Calu3 (cell line): ENCODE measurements at places on chromosomes 6 and 20. TPM values are rescaled to one million over a fixed set of nuclear protein-coding genes. Genes with fewer than 3 reads are reported as not detected.

- H3K27ac ChIP-seq: no peak overlapping the region
- no peak for DNase-seq
- H3K36me3 ChIP-seq: peaks cover 23% of the 10 kb centered on the region
- H3K4me3 ChIP-seq: no peak overlapping the region
- peaks cover 50% of the 10 kb centered on the region for H3K4me1 ChIP-seq
These were observed 17.5 kb downstream of the RREB1 start for GRCh38 chr6:7125290-7125689.

DNA sequence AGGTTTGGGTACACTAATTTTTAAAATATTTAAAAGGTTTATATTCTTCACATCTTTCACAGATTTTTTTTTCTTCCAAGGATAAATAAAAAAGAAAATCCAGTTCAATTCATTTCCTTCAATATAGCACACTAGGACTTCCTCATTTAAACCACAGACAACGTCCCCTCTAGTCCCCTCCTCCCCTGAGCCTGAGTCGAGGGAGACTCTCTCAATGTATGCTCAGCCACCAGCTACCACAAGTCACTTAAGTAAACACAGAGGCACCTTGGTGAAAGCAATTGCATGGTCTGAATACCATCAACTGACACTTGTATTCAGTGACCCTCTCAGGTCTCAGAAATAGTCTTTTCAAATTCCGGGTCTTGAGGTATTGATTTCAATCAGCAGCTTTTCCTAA lies 88.6 kb downstream of the SIM1 start:
- DNase-seq: no peak
- no peak overlapping the region for H3K27ac ChIP-seq
- no peaks in the 10 kb centered on the region for H3K4me1 ChIP-seq
- H3K27me3 ChIP-seq: no peaks in the 10 kb centered on the region
- no peaks in the 10 kb centered on the region for H3K36me3 ChIP-seq

DNA sequence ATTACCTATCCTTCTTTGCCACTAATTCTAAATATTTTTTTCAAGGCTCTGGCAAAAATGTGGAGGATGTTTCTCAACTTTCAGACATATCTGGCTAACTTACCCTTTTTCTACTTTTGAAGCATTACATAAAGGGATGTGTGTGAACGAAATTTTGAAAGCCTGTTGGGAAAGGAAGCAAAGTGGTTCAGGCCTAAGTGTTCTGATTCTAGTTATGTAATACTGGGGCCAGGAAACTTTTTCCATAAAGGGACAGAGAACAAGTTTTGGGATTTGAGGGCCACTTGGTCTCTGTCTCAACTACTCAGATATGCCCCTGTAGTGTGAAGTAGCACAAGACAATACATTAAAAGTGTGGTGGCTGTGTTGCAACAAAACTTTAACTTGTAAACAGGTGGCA lies 721.8 kb downstream of the PHF3 start:
- H3K4me1 ChIP-seq: no peaks in the 10 kb centered on the region
- no peak for DNase-seq
- H3K36me3 ChIP-seq: no peaks in the 10 kb centered on the region
- no peak overlapping the region for H3K27ac ChIP-seq
- no peak overlapping the region for H3K4me3 ChIP-seq

GRCh38 chr6:139500977-139501376 lies 126.5 kb upstream of the CITED2 start:
- H3K4me3 ChIP-seq: no peak overlapping the region
- H3K27ac ChIP-seq: no peak overlapping the region
- no peaks in the 10 kb centered on the region for H3K4me1 ChIP-seq
- DNase-seq: no peak
- no peaks in the 10 kb centered on the region for H3K36me3 ChIP-seq

DNA sequence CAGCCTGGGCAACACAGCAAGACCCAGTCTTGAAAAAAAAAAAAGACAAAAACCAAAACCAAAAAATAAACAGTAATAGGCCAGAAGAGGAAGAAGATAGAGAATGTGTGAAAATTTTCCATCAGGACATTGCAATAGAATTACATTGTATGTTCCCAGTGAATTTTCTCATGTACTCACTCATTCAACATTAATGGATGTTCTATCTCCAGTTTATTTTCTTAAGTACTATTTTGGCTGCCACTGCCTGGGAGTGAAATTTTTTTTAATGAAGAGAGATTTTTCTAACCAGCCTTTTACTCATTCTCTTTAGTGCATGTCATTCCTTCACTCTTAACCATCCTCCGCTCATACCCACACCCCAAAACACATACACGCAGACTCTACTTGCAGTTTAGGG lies 282.8 kb downstream of the ALDH8A1 start:
- DNase-seq: no peak
- no peaks in the 10 kb centered on the region for H3K27me3 ChIP-seq
- H3K4me3 ChIP-seq: no peak overlapping the region
- no peak overlapping the region for H3K27ac ChIP-seq

DNA sequence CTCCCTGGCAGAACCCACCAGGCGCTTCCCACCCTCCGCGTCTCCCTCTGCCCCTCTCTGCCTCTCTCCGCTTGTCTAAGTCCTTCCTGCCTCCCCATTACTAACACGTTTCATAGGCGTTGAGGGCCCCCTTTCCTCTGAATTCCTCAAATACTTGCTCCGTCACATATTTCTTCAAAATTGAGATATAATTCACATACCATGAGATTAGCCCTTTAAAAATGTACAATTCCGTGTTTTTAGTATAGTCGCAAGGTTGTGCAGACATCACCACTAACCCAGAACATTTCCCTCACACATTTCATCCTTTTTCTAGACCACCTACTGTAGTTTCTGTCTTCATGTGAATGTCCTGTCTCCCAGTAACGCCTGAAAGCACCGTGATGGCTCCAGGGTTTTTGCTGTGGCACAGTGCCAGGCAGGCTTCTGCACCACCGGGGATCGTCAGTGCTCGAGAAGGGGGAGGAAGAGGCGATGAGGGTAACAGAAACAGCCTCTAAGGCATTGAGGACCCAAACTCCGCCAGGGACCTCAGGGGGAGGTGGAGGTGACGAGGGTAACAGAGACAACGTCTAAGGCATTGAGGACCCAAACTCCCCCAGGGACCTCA lies 141.9 kb upstream of the SNX9 start:
- H3K27me3 ChIP-seq: no peaks in the 10 kb centered on the region
- no peaks in the 10 kb centered on the region for H3K36me3 ChIP-seq
- H3K4me3 ChIP-seq: no peak overlapping the region

GRCh38 chr20:61300709-61301108 lies 48.6 kb downstream of the CDH4 start:
- no peak for DNase-seq
- H3K4me1 ChIP-seq: no peaks in the 10 kb centered on the region
- H3K27me3 ChIP-seq: peaks cover 18% of the 10 kb centered on the region
- H3K4me3 ChIP-seq: no peak overlapping the region
- no peak overlapping the region for H3K27ac ChIP-seq
- no peaks in the 10 kb centered on the region for H3K36me3 ChIP-seq

DNA sequence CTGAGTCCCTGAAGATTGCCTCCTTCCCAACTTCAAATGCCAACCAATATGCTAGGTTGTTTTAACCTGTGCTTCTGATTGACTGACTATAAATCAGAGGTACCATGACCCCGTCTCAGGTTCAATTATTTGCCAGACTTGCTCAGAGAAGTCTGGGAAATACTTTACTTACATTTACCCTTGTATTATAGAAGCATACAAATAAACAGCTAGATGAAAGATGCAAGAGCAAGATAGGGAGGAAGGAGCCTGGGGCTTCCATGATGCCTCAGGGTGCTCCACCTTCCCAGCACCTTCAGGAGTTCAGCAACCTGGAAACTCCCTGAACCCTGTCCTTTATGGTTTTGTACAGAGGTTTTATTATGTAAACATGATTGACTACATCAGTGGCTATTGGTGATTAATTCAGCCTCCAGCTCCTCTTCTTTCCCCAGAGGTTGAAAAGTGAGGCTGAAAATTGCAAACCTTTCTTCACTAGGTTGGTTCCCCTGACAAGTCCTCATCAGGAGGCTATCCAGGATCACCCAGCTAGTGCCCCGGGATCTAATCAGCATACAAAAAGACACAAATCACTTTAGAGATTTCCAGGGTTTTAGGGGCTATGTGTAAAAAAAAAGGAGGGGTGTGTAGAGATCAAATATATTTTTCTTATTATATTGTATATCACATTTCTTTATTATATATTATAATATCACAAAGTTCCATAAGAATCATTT lies 547.7 kb downstream of the EPM2A start:
- DNase-seq: no peak
- no peaks in the 10 kb centered on the region for H3K4me1 ChIP-seq
- no peak overlapping the region for H3K4me3 ChIP-seq
- H3K27me3 ChIP-seq: no peaks in the 10 kb centered on the region
- H3K27ac ChIP-seq: no peak overlapping the region

DNA sequence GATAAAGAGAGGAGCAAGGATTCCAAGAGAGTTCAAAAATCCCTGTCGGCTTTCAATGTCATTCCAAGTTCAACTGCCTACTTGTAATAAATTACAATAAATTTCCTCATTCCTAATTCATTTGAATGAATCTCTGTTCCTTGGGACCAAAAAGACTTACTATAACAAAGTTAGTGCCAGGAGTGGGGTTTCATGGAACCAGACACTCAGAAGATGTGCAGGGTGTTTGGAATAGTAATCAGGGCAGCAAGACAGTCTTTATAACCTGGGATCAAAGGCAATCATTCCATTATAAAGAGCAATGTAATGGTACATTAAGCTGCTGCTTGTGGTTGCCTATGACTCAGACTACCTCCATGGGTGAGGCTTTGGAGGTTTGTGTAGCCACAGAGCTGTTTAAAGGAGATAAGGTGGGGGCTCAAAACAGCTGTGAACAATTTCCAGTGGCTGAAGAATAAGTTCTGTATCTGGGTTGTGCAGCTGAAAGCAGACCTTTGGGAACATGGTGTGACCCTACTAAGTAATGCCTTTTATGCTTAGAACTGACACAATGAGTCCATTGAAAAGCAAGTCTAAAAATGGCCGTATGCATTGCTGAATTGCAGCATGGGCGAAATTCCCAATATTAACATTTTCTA lies 159.9 kb downstream of the LINC00237 start:
- no peaks in the 10 kb centered on the region for H3K36me3 ChIP-seq
- H3K27me3 ChIP-seq: no peaks in the 10 kb centered on the region
- H3K27ac ChIP-seq: no peak overlapping the region
- H3K4me3 ChIP-seq: no peak overlapping the region

GRCh38 chr20:23029324-23029723 lies 5.8 kb upstream of the SSTR4 start:
- H3K36me3 ChIP-seq: no peaks in the 10 kb centered on the region
- no peak overlapping the region for H3K4me3 ChIP-seq
- H3K27ac ChIP-seq: no peak overlapping the region
- no peak for DNase-seq
- peaks cover 9% of the 10 kb centered on the region for H3K27me3 ChIP-seq
- H3K4me1 ChIP-seq: no peaks in the 10 kb centered on the region

DNA sequence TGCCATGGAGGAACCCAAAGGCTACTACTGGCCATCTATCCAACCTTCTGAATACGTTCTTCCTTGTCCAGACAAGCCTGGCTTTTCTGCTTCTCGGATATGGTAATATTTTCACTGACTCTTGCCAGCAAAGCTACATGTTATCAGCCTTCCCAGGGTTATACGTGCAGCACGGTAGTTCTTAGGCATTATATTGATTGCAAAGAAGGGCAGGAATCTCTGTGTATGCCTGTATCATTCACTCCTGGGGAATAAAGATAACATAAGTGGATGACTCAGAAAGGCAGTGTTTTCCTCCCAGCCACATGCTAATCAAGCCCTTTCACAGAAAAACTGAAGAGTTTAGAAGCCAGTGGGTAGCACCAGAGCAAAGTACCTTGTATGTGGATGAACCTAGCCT lies 98.7 kb downstream of the ADGRG6 start:
- peaks cover 17% of the 10 kb centered on the region for H3K4me1 ChIP-seq
- H3K27me3 ChIP-seq: no peaks in the 10 kb centered on the region
- peak overlapping the region; percentile 67 for H3K27ac ChIP-seq
- DNase-seq: no peak
- peaks cover 16% of the 10 kb centered on the region for H3K36me3 ChIP-seq

DNA sequence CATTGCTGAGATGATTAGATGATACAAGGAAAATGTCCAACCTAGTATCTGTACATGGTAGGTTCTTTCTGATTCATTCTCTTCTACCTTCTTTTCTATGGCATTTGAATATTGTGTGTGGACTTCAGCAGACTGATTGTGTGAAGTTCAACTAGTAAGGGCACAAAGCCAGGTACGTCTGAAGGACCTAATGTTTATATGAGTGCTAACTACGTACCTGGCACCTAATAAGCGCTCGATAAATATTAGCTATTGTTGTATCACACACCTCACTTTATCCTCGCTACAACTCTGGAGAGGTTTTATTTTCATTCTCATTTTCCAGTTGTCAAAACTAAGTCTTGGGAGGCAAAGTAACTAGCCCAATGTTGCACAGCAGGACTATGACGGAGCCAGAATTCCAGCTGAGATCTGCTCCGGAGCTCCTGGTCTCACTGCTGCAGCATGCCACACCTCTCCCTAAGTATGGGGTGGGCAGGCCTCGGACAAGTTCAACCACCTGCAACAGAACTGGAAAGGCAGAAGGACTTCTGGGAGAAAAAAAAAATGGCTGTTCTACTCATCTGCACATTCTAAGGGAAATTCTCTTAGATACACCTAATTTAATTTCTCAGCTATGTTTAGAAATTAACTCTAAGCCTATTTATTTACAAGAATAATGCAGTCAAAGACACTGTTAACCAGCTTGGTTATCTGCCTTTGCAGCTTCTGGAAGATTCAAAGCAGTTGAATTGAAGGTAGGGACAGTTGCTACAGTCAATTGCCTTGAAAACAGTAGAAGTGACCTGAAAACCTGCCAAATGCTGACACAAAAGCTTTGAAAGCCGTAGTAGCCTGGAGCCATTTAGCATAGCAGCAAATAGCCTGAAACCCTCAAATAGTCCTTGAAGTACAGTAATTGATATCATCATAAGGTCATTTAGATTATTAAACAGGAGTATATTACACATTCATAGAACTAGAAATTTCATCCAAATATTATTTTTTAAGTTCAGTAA lies 165.0 kb downstream of the PDE7B start:
- DNase-seq: no peak
- H3K36me3 ChIP-seq: no peaks in the 10 kb centered on the region
- H3K27me3 ChIP-seq: no peaks in the 10 kb centered on the region
- no peak overlapping the region for H3K27ac ChIP-seq

- H3K36me3 ChIP-seq: no peaks in the 10 kb centered on the region
- no peaks in the 10 kb centered on the region for H3K4me1 ChIP-seq
- no peak for DNase-seq
- no peak overlapping the region for H3K4me3 ChIP-seq
- H3K27me3 ChIP-seq: no peaks in the 10 kb centered on the region
These were observed 103.1 kb upstream of the ID4 start for GRCh38 chr6:19734061-19734460.

GRCh38 chr20:5845681-5846615 lies 95.7 kb downstream of the SHLD1 start:
- H3K4me1 ChIP-seq: peaks cover 8% of the 10 kb centered on the region
- H3K36me3 ChIP-seq: no peaks in the 10 kb centered on the region
- no peak overlapping the region for H3K27ac ChIP-seq
- no peak for DNase-seq
- no peaks in the 10 kb centered on the region for H3K27me3 ChIP-seq
- H3K4me3 ChIP-seq: no peak overlapping the region

GRCh38 chr6:165223736-165224135 lies 85.7 kb downstream of the C6orf118 start:
- no peaks in the 10 kb centered on the region for H3K4me1 ChIP-seq
- H3K27ac ChIP-seq: no peak overlapping the region
- no peak overlapping the region for H3K4me3 ChIP-seq
- no peaks in the 10 kb centered on the region for H3K27me3 ChIP-seq
- no peaks in the 10 kb centered on the region for H3K36me3 ChIP-seq

The OXT gene
- not detected in 2 replicates for total RNA-seq

The MYLK4 gene
- 0.73 TPM in 2 replicates for total RNA-seq
